ENCODE measurements at places on chromosomes 4 and X.

DNA sequence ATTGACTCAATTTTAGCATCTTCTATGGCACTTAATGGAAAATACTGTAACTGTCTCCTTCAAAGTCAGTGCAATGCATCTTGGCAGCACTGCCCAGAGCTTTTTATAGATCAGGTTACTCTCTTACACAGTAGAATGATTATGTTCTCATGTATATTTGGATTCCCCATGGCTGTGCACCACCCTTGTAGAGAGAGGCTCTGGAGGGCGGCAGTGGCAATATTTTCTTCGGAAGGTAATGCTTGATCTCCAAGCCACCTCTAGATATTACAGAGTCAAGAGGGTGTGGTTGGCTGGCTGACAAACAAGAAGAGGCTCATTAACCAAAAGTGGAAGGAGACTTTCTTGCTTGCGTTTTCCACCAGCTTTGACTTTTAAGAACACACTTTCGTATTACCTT lies 72.8 kb upstream of the ARSJ start:
- DNase-seq: no peak

- DNase-seq: no peak
These were observed 29.1 kb upstream of the GALNT7 start for GRCh38 chr4:173139561-173139960.

DNA sequence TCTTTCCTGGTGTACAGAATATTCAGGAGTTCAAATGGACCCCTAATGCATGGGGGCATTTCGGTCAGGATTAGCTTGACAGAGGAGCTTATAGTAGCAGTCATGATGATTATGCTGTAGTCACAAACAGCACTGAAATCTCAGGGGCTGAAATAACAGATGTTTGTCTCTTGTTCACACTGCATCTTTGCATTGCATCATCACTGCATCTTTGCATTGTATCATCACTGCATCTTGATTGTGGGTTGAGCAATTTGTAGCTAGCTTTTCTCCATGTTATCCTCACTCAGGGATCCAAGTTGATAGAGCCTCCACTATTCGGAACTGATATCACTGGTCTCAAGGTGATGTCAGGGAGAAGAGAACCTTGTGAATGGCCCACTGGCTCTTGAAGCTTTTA lies 160.9 kb downstream of the GATB start:
- no peak for DNase-seq

GRCh38 chrX:72268597-72269365 lies 8.3 kb downstream of the RPS4X start:
- DNase-seq: no peak

DNA sequence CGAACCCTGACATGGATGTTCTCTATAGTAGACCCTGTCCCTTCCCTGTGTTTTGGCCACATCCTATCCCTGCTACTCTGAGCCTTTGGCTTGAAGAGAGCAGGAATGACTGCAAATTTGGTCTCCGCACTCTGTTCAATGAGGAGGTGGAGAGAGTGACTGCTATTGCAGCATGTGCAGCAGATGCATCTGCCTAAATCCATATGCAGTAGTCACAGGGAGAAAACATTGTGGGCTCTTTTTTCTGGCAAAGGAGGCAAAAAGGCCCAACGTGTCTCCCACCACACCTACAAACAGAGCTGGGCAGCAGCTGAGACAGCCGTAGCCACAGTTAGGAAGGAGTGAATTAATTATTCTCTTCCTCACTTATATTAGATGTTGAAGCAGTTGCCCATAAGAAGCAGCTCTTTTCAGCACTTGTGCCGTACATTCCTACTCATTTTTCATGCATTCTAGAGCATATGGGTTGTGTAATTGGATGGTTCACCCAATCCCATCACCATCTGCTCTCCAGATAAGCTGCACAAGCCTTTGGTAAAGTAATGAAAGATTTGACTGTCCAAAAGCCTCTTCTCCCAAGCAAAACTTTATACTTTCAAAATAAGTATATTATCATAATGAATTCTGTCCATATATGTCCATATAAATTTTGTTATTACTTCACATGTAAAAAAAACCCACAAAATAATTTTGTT lies 147.9 kb upstream of the FAM47A start:
- no peak for DNase-seq

DNA sequence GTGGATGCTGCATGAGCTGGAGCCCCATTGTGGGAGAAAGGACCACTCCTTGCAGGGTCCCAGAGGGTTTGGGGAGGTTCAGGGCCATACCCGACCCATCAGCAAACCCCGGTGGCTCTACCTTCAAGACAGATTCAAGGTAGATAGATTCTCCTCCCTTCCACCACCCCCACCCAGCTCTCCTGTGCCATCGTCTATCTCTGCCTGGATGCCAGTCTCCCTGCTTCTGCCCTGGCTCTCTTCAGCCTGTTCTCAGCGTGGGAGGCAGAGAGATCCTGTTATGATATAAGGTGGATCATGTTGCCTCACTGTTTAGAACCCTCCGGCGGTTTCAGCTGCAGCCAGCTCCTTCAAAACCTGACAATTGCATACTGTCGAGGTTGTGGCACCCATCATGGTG lies 5.4 kb downstream of the LAGE3 start:
- DNase-seq: no peak

DNA sequence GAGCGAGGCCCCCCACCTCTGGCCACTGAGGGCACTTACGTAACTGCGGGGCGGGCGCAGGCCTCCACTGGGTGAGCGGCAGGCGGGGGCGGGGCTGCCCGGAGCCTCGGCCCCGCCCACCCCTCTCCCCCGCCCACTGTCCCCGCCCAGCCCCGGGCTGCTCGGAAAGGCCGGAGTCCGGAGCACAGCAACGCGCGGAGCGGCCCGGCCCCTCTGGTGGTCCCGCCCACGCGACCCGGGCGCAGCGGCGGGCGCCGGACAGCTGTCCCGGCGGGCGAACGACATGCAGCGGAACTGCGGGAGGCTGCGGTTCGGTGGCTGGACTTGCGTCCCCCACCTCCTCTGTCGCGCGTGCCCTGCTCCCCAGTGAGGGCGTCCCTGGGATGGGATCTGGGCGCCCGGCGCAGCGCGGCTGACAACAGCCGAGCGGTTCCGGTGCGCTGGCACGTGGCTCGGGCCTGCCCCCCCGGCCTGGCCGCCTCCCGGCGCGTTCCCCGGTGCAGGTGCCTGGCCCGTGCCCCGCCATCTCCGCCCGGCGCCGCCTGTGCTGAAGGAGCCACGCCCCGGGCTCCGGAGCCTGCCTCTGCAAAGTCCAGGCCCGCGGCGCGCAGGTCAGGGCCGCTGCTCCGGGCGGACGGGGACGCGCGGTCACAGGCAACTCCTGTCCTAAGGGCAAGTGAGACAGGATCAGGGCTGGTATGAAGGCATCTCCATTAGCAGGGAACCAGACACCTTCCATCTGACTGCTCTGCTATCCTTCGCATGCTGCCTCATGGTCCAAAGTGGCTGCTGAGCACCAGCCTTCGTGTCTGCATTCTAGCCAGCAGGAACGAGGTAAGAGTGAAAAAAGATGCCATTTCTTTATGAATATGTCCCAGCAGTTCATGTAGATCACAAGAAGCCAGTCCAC lies 21.8 kb upstream of the JAKMIP1 start:
- DNase-seq: no peak

DNA sequence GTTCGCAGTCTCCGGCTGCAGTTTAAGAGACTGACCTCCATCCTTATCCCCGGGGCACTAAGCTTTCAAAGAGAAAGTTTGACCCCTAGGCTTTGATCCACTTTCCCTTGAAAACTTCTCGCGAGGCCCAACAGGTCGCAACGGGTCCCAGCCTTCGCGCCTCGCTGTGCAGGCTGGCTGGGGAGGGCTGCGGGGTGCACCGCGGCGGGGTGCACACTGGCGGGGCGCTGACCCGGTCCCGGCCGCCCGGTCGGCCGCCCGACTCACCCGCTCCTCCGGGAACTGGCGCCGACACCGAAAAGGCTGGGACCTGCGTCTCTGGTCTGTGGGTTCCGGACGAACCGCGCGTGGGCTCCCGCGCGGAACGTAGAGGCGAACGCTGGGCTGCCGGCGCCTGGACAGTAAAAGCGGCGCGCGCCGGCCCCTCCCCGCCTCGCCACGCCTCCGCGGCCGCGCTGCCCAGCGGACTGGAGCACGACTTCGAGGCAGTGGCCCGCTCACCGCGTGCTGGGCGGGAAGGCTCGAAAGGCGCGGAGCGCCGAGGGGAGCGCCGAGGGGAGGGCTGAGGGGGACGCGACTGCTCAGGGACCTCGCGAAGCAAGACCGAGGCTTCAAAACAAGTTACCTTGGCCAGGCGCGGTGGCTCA lies at the start of gene TAF7L:
Gene TAF7L, minus strand, starts transcription at position 378 of the 647 bp plus-strand sequence. CDS start 3,791 bp downstream, outside the sequence.
- no peak for DNase-seq

GRCh38 chrX:150205011-150205410 lies 158.1 kb upstream of the MAMLD1 start:
- DNase-seq: no peak

- DNase-seq: no peak
These were observed 390.8 kb upstream of the BOD1L1 start for GRCh38 chr4:14018191-14018853.

DNA sequence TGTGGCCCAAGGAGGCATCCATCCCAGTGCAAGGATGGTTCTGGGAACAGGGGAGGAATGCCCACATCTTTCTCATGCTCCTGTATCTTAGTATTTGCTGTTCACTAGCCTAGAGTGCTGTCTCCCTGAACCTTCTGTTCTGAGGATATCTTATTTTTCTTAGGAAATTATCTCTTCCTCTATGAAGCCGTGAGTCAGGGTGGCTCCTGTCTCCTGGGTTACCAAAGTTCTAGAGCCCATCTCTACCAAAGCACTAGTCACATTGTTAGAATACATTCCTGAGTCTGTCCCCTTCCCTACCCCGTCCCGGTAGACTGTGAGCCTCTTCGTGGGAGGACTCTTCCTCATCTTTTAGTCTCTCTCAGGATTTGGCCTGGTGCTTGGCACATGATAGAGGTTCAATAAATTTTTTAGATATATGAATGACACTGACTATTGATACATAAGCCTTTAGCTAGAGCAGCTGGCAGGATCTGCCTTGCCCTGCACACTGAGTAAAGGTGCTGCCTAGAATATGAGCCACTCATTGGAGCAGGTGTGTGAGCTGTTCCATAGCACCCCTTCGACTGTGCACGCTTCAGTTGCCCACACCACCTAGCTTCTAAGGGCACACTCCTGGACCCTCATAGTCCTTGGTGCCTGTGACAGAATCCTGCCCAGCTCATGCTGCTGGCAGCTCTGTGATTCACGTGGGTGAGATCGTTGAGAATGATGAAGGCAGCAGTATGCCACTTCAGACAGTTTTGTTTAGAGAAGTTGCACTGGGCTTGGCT lies 13.3 kb downstream of the CXCR3 start:
- DNase-seq: no peak

DNA sequence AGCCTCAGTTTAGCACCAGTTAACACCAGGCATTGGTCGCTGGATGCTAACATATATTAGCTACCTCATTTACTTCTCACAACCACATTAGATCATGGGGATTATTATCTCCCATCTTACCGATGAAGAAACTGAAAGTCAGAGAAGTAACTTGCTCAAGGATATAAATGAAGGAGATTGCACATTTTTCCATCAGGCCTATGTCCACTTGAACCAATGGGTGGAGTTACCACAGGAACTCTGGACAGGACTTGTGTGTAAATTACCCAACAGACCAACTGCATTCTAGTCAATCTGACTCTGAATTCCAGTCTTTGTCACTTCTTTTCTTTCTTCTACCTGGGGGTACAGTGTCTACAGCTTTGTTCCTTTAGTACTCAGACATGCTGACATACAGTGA lies 1.8 kb downstream of the LNX1 start:
- no peak for DNase-seq

- DNase-seq: no peak
These were observed 606 bp downstream of the EFHC2 start for GRCh38 chrX:44342866-44343265.

DNA sequence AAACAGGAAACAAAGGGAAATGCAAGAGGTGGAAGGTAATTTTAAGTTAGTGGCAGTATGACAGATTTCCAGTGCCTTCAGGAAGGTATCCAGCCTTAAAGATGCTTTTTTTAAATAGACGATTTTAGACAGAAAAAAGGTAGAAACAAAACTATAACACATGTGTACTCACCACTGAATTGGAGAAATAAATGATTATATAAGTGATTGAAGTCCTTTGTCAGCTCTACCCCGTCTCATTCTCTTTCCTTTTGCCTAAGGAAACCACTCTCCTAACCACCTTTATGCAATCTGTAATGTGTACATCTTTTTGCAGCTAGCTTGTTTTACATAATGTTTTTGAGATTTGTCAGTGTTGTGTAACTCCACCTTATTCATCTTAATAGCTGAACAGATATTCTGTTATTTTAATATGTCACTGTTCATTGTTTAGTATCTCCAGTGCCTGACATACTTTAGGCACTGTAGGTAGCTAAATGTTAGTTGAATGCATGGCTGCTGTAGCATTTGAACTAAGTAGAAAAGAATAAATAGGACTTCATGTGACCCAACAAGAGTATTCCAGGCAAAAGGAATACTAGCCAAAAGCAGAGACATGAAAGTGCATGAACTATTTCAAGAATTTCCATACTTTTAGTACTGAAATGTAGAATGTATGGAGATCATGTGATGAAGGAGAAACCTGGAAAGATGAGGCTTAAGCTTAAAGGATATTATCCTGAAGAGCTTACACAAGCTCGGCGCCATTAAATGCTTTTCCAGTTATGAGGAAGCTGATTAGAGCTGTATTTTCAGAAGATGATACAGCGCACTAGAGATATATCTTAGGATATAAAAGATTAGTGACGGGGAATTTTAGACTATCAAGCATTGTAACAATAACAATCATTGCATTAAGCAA lies 865 bp downstream of the FAM200B start:
- DNase-seq: peak; percentile 17

- DNase-seq: peak; percentile 69
These were observed 29.3 kb upstream of the BOD1L1 start for GRCh38 chr4:13656569-13657405.

GRCh38 chr4:25925486-25926201 lies 11.6 kb downstream of the SMIM20 start:
- peak; percentile 63 for DNase-seq

- peak; percentile 77 for DNase-seq
These were observed 568 bp downstream of the HTT start for GRCh38 chr4:3074846-3075651.

GRCh38 chr4:40193016-40193571 lies 3.7 kb upstream of the RHOH start:
- DNase-seq: no peak
